ENCODE measurements at places on chromosomes 6 and 20.

- DNase-seq: peak; percentile 65
These were observed 165.4 kb downstream of the QKI start for GRCh38 chr6:163579880-163580295.

- peak; percentile 47 for DNase-seq
These were observed 14.5 kb downstream of the TCF15 start for GRCh38 chr20:595330-596308.

DNA sequence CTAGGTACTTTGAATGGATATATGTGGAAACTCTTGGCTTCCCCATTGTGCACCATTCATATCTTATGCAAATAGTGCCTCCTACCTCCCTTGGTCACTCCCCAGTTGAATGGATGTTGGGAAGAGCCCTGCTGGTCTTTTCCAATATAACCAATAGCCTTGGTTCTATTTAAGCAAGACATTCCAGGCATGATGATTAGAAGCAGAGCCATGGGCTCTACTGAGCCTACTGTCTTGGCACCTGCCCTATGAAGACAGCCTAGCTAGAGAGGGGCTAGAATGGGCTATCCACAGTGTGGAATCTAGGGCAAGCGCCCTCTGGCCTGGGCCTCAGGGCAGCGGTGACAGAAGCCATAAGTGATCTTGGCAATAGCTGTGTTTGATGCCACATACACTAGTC is 15.6 kb downstream of the SLC17A1 start:
- no peak for DNase-seq

GRCh38 chr6:73362358-73362757 is at the start of gene KHDC3L:
KHDC3L (plus strand) TSS chr6:73362658; CDS start chr6:73362730, 72 bp downstream.
- DNase-seq: no peak

GRCh38 chr6:156699017-156699421 is 78.2 kb upstream of the ARID1B start:
- DNase-seq: no peak

DNA sequence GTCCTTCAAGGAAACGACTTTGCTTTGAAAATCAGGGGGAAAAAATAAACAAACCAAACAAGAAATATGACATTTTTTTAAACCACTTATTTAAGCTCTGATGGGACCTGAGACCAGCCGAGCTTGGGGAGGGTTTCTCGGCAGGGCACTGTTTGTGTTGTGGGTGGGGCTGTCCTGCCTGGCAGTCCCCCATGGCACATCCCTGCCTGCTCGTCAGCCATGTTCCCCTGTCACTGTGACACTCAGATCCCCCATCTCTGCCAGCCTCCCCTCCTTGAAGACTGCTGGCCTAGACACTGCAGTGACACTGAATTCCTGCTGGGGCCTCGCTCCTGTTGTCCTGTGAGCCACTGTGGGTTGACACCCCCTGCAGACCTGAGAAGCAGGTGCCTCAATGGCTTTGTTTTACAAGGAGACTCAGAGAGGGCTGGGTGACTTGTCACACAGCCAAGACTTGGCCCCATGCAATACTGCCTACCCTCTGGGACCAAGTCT is 95.1 kb upstream of the PTPN1 start:
- no peak for DNase-seq

DNA sequence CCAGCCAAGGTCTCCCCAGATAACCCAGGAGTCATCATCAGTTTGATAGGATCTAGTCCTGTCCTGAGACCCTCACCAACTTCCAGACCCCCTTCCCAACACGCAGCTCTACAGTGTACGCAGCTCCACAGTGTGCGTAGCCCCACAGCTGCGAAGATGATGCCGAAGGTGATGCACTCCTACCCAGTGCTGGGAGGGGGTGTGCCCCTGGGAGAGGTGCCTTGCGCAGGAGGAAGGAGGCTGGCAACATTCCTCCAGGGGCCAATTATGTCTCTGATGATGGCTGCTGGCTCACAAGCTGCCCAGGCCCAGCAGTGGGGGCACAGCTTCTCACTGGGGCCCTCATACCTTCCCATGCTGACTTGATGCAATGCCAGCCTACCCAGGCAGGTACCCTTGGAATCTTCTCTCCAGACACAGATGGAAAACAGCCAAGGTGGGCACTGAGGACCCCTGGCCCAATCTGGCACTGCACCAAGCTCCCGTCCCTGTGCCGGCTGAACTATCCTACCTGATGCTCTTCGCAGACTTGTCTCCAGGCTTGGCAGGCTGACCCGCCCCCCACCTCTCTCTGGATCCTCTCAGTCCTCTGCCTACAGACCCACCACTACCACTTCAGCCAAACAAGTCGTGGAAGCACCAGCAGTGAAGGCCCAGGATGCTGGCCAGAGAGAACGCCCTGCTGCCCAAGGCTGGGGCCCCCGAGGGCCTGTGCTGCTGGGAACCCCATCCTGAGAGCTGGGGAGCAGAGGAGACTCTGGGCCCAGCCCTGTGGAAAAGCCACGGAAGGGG is 1.4 kb downstream of the ZNF512B start:
- no peak for DNase-seq

GRCh38 chr6:107877968-107878367 is 53.9 kb upstream of the SCML4 start:
- DNase-seq: no peak

DNA sequence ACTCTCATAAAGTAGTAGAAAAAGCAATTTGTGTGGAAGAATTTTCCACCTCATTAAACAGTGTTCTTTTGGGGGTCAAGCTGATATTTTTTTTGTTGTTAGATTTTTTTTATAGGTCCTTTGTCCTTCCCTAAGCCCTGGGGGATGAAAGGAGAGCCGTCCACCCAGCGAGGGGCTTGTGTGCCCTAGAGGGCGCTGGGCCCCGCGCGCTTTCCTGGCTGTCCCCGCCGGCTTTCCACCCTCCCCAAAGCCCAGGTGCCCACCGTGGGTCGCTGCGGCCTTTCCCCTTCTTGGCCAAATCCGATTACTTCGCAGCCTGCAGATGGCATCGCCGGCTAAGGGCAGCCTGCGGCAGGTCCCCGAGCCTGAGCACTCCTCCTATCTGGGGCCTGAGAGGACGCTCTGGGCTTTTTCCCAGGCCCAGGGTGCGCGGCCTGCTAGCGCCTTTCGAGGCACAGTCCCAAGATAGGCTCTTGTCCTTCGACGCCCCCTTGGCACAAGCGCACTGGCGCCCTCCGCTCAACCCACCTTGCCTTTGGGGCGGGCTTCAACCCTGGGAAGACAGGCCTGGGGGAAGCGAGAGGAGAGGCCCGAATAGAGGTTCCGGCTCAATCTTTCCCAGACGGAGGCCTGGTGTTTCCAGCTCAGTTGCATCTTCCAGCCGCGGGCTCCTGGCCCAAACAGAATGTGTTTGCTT is 33.6 kb downstream of the TFAP2A start:
- peak; percentile 80 for DNase-seq

DNA sequence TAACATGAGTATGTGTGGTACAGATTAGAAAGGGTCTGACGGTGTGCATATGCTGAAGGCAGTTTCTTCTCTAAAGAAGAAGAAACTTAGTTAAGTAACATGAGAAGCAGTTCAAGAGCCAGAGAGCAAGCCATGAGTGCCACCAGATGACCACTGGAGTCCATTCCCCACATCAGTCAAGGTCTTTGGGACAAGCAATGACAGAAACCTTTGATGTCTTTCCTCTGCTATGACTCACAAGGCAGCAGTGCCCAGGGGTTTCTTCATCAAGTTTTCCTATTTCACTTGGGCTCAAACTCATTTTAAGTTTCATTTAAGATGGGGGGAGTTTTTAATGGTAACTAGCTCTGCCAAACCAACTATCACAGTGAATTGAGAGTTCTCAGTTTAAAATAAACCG is 303.8 kb upstream of the TBX18 start:
- no peak for DNase-seq

Data from GM23338 (cell line).